ENCODE measurements at places on chromosomes 2 and 18. TPM values are rescaled to one million over a fixed set of nuclear protein-coding genes. Genes with fewer than 3 reads are reported as not detected.
A peak's percentile ranks its signal among the peaks of the same experiment; 100 is the strongest.

Gene TMEM17
- 0.25 TPM for total RNA-seq

Gene KIAA2012
- not detected for total RNA-seq

Gene CETN1
- not detected for total RNA-seq

DNA sequence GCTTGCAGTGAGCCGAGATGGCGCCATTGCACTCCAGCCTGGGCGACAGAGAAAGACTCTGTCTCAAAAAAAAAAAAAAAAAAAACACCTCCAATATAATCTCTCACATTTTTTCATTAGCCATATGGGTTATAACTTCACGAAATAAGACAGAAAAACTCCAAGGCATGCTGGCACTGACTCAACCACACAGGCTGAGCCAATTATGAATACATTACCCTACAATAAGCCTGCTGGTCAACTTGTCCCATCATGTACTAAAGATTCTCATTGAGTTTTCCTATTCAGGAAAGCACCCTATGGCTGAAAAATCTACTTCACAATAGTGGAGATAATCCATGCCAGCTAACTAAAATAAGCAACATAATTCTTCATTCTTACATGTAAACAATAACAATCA, 12.8 kb upstream of the MAP3K20 start:
- H3K4me1 ChIP-seq: no peaks in the 10 kb centered on the region
- H3K4me3 ChIP-seq: no peak overlapping the region
- no peak overlapping the region for H3K27ac ChIP-seq
- no peak for DNase-seq
- H3K36me3 ChIP-seq: no peaks in the 10 kb centered on the region

GRCh38 chr2:120323807-120324399, 22.0 kb upstream of the INHBB start:
- no peak overlapping the region for H3K4me3 ChIP-seq
- no peaks in the 10 kb centered on the region for H3K27me3 ChIP-seq
- no peak for DNase-seq
- no peak overlapping the region for H3K27ac ChIP-seq
- no peaks in the 10 kb centered on the region for H3K36me3 ChIP-seq
- peaks cover 7% of the 10 kb centered on the region for H3K4me1 ChIP-seq

- peaks cover 10% of the 10 kb centered on the region for H3K4me1 ChIP-seq
- H3K27ac ChIP-seq: no peak overlapping the region
- H3K36me3 ChIP-seq: peaks cover 50% of the 10 kb centered on the region
Observed at GRCh38 chr2:135851858-135852257, 14.9 kb upstream of the LCT start.

DNA sequence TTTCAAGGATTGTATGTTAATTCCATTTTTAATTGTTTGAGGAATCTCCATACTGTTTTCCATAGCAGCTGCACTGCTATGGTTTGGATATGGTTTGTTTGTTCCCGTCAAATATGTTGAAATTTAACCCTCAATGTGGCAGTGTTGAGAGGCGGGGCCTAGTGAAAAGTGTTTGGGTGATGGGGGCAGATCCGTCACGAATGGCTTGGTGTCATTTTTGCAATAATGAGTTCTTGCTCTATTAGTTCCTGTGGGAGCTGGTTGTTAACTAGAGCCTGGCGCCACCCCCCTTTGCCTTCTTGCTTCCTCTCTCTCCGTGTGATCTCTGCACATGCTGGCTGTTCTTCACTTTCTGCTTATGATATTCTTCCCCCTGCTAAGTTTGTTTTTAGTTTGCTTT, 71.4 kb upstream of the LDLRAD4 start:
- DNase-seq: no peak
- no peaks in the 10 kb centered on the region for H3K4me1 ChIP-seq
- peak overlapping the region; percentile 21 for H3K27ac ChIP-seq
- H3K27me3 ChIP-seq: no peaks in the 10 kb centered on the region

Measured in activated naive CD8-positive, alpha-beta T cell treated with anti-CD3 and anti-CD28 coated beads for 36 hours (primary cell).